NCI-H2107 (cell line): ENCODE measurements at places on chromosomes 16 and 17.

- no peak for DNase-seq
Measured at GRCh38 chr17:47685556-47686275, 8.2 kb upstream of the TBKBP1 start.

DNA sequence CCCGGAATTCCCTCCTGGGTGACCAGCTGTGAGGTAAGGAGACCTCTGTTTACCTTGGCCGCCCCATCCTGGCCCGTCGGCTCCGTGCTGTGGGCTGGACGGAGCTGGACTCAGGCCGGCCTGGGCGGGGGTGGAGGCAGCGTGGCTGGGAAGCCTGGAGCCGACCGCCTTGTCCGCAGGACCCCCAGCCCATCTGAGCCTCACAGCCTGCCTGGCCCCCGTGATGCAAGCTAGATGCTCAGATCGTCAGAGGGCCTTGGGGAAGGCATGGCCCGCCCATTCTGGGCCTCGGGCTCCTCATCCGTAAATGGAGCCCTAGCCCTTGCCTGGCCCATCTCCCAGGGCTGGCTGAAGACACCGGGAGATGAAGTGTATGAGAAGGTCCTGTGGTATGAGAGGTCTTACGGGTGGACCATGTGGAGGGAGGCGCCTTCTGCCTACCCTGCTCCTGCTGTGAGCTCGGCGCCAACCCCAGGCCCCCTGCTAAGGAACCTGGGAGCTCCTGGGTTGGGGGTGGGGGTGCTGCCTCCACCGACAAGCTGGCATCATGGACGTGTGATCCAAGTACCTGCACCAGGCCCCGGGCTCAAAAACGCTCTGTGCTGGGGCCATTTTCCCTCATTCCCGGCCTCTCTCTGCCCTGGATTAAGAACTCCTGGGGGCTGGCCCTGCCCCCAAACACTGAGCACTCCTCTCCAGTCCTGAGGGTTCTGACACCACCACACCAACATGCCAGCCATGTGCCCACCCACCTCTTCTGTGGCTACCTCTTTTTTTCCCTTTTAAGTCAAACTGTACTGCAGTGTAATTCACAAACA lies 5.4 kb upstream of the P2RX1 start:
- DNase-seq = no peak

DNA sequence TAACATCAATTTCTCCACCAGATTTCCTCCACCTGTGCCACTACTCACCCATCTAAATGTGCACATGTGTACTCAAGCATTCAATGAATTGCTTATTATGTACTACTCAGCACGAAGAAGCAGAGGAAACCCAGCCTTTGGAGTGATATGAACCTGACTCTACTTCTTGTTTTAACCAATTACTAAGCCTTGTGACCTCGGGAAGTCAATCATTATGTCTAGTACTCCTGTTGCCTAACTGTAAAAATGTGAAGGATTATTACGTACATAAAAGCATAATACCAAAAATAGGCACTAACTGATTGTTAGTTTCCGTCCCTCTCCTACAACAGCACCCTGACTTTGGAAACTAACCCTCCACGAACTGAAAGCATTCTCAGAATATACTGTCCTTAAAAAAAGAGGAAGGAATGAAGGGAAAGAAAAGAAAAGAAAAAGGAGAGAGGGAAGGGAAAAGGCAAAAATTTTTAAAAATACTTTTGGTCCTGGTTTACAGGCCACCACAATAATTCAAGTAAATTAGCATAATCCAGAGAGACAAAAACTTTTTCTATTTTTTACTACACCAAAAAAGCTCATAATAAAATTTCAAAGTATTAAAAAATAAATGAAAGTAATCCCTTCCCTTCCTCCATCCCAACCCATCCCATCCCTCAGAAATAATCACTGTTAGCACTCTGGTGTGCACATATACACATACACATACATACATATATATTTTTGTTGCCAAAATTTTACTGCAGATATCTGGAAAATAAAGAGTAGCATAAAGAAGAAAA lies 53.6 kb downstream of the KANSL1 start:
- DNase-seq = no peak

GRCh38 chr16:1036726-1037393 lies 35.7 kb upstream of the SSTR5 start:
- DNase-seq = no peak

- no peak for DNase-seq
Measured at GRCh38 chr17:62975206-62975605, 9.2 kb downstream of the TANC2 start.

DNA sequence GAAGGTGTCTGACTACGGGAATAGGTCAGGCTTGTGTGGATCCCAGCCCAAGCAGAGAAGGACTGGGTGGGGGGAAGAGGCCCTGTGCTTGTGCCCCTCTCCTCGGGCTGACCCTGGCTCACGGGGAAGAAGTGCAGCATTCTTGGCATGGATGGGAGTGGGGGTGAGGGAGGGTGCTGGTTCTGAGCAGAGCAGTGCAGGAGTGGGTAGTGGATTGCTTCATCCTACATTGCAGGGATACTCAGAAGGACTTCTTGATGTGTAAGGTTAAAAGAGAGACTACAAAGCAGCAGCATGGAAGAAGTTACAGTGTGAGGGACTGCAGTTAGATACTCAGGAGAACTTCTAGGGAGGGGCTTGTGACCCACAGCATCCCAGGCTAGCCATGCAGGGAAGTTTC lies 2.1 kb downstream of the ARHGAP23 start:
- DNase-seq = no peak

DNA sequence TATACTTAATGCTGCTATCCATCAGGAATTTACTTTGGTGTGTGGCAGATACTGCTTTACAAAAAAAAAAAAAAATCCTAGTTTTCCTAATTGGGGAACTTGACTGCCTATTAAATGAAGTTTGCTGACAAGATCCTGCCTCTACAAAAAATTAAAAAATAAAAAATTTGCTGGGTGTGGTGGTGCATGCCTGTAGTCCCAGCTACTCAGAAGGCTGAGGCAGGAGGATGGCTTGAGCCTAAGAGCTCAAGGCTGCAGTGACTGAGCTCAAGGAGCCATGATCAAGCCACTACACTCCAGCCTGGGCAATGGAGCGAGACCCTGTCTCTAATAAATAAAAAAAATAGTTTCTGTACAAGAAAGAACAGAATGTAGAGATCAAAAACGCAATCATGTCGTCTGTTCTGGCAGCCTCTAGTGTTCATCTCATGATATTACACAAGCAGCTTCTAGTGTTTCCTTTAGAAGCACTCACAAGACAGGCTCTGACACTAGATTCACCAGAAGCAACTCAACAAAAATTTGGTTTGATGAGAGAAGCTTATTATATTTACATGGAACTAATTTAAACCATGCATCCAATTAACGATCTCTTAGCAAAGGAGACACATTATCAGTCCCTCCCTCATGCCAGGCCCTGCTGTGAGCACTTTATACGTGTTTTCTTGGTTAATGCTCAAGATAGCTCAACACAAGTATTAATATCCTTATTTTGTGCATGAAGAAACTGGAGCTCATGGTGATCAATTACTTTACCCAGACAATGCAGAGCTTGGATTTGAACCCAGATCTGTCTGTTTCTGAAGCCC lies 6.8 kb upstream of the KRTAP17-1 start:
- no peak for DNase-seq

GRCh38 chr17:73652886-73653480 lies 8.7 kb upstream of the SDK2 start:
- no peak for DNase-seq

DNA sequence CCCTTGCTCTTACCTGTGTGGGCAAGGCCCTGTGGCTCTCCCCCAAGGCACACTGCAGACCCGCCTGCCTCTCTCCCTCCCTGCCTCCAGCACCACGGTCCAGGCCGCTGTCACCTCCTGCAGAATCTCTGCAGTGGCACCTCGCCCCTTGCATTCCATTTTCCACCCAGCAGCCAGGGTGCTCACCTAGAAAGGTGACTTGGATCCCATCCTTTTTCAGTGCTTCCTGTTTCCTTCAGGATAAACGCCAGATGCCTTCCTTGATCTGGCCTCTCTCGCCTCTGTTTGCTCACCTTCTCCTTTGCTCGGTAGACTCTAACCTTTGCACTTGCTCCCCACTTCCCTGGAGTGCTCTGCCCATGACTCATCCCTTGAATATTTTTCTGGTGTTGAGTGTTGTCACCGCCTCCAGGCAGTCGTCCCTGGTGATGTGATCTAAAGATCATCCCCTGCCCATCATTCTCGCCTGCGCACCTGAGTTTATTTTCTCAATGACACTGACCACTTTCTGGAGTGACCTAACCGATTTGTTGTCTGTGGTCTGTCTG lies 79.2 kb upstream of the LGALS9 start:
- no peak for DNase-seq

DNA sequence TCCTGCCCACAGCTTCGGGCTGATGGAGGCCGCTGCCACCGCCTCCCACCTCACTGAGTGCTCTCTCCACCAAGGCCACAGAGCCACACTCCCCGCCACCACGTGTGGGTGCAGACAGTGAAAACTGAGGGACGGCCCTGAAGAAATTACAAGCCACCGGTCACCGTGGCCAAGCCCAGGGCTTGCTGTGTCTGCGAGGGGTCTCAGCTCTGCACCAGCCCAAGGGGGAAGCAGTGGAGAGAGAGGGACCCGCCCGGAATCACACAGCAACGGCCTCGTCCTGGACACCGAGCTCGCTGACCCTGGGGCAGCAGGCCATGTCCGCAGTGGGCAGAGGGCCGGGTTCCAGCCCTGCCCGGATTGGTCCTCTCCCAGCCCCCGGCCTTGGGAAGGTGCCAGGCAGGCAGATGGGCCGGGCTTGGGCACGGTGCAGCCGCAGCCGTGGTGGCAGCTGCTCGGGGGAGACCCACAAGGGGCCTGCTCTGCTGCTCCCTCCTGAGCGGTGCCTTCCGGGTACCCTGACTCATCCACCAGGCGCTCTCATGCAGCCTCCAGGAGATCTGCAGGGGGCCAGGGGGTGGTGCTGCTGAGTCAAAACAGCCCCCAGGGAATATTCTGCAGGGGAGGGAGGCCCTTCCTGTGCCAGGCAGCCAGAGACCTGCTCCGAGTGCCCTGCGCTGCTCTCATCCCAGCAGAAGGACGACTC lies 52.0 kb downstream of the CBFA2T3 start:
- DNase-seq = peak; percentile 88

- no peak for DNase-seq
Measured at GRCh38 chr16:6428861-6429260, 903.8 kb upstream of the RBFOX1 start.

DNA sequence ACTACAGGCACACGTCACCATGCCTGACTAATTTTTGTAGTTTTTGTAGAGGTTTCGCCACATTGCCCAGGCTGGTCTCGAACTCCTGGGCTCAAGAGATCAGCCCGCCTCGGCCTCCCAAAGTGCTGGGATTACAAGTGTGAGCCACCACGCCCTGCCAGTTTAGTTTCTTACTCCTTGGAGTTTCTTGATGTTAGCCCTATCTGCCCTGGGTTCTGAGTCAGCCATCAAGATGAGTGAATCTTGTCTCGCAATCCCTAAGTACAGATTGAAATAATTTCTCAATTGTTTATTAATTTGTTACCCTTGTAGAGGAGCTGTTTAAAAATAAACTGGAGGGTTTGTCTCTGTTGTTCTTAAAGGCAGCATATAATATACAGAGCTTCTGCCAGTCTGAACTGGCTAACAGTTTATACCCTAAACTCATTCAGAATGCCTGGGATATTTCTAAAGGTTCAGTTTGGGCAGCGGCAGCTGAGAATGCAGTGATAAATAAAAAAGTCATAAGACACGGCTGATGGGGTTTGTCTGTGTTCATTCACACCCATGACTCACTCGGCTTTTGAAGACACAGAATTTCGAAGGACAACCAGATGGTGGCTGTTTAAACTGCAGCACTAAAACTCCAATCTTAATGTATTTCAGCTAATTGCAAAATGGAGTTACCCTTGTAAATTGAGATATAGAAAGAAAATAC lies 39.6 kb downstream of the GPRC5B start:
- no peak for DNase-seq

- no peak for DNase-seq
Measured at GRCh38 chr16:79826732-79827475, 226.4 kb upstream of the MAF start.

GRCh38 chr16:67530013-67530939 lies 1.6 kb downstream of the RIPOR1 start:
- no peak for DNase-seq

GRCh38 chr17:32658470-32659418 lies 172.0 kb downstream of the CDK5R1 start:
- no peak for DNase-seq

DNA sequence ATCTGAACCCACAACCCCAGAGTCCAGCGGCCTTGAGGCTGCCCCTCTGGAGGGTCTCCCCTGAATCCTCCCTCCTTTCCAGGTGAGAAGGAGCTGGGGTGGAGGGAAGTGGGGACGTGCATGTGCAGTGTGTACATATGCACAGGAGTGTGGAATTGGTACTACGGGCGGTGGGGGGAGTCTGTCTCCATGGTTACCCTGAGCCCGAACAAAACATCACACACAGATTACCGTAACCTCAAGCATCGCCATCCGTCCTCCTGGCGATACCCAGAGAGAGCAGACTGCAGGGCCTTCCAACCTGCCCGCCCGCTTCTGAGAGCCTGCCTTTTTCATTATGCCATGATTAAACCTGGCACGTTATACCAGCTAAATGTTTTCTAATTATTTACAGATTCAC lies 25.1 kb downstream of the GSG1L start:
- no peak for DNase-seq

- no peak for DNase-seq
Measured at GRCh38 chr16:20803561-20804214, 2.6 kb downstream of the ERI2 start.

- no peak for DNase-seq
Measured at GRCh38 chr17:45315648-45316433, 979 bp downstream of the MAP3K14 start.

DNA sequence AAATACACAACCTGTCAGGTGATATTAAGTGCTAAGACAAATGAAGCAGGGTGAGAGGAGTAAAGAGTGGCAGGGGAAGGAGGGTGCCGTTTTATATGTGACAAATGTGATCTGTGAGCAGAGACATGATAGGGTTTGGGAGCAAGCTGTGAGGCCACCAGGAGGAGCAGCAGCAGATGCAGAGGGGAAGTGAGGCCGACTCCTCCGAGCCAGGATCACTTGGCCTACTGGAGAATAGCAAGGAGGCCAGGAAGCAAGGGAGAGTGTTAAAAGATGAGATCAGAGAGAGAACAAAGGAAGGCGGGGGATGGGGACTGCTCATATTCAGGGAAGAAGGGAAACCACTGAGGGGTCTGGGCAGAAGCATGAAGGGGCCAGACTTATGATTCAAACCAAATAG lies 129.4 kb downstream of the TANGO6 start:
- no peak for DNase-seq

- DNase-seq = peak; percentile 11
Measured at GRCh38 chr17:67386965-67387551, 10.0 kb downstream of the PITPNC1 start.

- no peak for DNase-seq
Measured at GRCh38 chr16:67996666-67997065, 2.6 kb downstream of the DPEP2 start.

- no peak for DNase-seq
Measured at GRCh38 chr17:59145571-59146096, 9.4 kb downstream of the SKA2 start.

GRCh38 chr17:64547319-64547718 lies 40.5 kb downstream of the CEP95 start:
- no peak for DNase-seq

GRCh38 chr16:46991729-46992704 lies 18.5 kb upstream of the DNAJA2 start:
- no peak for DNase-seq
